ENCODE measurements at places on chromosomes 4 and X.

DNA sequence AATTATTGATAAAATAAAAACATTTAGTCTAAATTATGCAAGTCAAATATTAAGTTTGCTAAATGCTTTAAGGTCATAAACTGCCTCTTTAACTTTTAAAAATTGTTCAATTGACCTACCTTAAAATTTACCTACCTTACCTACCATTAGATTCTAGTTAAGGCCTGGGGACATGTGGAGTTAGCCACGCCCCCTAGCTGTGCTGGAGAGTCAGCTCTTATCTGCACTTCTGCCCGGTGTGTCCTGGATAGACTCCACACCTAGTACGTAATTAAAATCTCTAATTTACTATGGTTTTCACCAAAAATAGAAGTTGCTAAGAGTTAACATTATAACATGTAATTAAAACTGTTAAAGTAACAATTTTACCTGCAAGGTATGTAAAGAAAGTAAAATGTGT lies 22.7 kb downstream of the TENM3 start:
- peak; percentile 15 for DNase-seq

DNA sequence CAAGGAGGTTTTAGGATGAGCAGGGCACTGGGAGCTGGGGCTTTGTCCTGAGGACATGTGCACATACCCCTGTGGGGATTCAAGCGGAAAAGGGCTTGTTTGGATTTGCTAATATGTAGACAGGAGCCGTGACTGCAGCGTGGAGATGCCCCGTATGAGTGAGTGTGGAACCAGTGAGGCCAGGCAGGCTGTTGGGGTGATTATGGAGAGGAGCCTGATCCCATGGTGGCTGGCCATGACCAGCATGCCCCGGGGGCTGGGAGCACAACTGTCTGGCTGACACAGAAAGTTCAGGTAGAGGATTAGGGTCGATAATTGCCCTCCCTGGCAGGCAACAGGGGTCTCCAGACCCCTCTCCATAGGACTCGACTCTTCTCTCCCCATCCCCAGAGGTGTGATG lies 68.8 kb upstream of the STX18 start:
- no peak for DNase-seq

DNA sequence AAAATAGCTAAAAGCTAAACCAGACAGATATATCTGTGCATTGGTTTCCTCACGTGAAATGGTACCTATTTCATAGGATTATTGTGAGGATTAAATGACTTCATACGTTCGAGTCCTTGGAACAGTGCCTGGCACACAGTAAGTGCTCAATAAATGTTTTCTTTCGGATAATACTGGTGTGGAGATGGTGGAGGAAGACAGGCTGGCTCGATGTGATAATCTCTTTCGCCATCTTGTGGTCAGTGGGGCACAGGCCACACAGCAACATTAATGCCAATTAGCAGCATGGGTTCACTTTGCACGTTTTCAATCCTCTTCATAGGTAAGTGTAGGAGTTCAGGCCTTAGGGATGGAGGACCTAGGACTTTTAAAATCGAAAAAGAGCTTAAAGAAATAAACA lies 9.3 kb downstream of the PAGE4 start:
- peak; percentile 71 for DNase-seq

DNA sequence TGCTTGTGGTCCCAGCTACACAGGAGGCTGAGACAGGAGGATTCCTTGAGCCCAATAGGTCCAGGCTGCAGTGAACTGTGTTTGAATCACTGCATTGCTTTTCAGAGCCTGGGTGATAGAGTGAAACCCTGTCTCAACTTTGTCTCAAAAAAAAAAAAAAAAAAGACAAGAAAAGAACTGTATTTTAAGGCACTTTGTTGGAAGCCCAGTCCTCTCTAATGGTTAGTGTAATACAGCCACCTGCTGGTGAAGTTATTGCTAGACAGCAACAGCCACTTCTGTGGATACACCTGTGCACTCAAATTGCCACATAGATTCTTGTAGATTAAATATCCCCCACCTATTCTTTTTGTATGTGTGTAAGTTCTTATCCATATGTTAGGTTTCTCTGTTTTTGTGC lies 10.1 kb upstream of the FGG start:
- DNase-seq, result peak; percentile 77

DNA sequence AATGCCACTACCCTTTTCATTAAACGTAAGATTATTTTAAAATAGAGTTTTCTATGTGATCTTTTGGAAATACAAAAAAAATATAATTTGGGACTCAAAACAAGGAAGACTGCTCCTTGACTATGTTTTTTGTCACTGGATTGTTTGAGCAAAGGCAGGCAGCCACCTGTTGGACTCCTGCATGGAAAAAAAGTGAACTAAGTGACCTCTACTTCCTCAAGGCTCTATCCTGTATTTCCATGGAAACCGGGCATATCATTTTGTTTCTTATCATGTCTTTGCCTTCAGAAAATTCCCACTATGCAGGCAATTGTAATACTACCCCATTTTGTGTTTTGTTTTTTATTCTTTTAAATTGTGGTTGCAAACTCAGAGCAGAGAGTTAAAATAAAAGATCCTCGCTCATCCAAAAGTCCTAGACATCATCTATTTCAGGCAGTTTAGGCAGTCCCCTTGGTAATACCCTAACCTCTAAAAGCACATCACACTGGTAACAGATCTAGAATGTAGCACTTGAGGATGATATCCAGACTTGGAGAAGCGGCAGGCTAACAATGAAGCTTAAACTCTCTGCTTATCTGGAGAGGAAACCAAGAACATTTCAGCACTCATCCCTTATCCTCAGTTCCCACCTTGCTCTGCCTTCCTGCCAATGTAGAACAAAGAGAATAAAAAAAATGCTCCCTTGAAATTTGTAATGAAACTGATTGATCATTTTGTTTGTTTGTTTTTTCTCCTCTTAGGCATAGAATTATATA lies 165.7 kb downstream of the BANK1 start:
- DNase-seq, result no peak

DNA sequence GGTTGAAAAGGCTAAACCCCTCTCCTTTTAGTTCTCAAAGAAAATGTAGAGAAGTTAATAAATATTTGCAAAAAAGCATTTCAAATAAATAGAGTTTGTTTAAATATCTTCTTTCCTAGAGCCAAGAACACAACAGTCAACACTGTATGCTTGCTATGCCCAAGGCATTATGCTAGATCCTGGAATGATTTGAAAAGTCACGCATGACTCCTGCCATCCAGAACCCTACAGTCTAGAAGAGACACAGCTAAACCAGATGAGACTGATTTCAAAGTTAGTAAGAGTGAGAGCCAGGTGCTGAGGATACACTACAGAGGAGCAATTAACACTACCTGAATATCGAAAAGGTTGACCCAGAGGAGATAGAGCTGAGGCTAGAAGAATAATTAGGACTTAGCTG lies 205.8 kb downstream of the NWD2 start:
- no peak for DNase-seq

- no peak for DNase-seq
Observed at GRCh38 chr4:16622826-16623225, 275.6 kb downstream of the LDB2 start.

- DNase-seq, result no peak
Observed at GRCh38 chr4:103372002-103372558, 173.9 kb upstream of the CENPE start.

GRCh38 chr4:61994036-61994435 lies 793.9 kb downstream of the ADGRL3 start:
- peak; percentile 4 for DNase-seq

DNA sequence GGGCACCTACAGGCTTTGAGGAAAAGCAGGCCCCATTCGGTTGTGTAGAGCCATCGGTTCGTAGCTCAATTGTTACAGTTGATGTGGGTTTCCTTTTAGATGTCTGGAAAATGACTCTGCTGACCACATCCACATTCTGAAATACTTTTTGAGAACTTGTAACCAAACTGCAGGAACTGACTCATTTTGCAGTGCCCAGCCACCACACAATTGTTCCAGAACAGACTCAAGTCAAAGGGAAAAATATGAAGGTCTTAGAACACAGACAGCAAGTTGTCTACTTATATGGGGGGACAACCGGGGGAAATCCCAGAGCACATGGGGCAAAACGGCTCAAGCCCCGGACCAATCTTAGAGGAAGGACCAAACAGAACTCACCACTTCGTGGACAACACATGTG lies 557.6 kb upstream of the DIPK2B start:
- DNase-seq, result no peak

All from DMS53 (cell line).